ENCODE measurements at places on chromosomes 16 and 17.

DNA sequence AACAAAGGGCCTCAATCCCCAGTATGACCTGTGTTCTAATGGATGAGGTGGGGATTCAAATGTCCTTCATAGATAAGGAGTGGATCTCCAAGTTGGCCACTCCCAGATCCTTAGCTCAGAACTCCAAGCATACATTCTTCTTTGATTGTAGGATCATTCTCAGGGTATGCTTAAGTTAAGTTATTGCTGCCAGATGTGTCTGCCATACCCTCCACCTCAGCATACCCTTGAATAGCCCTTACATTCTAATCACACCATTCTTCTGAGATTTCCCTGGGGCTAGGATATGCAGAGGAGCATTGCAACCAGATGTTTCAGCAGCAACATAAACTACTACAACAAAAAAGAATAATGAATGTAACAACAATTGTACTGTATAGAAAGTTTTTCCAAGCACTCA, 1.6 kb upstream of the KRTAP2-4 start:
- DNase-seq, result no peak

GRCh38 chr17:65158041-65158440, 20.9 kb downstream of the RGS9 start:
- DNase-seq, result no peak

- DNase-seq, result peak; percentile 80
These were observed 2.1 kb upstream of the MMP2 start for GRCh38 chr16:55476625-55477533.

GRCh38 chr16:86990451-86990850, 326.7 kb downstream of the C16orf95 start:
- no peak for DNase-seq

- DNase-seq, result no peak
These were observed 216.0 kb downstream of the FOXL1 start for GRCh38 chr16:86794216-86794864.

DNA sequence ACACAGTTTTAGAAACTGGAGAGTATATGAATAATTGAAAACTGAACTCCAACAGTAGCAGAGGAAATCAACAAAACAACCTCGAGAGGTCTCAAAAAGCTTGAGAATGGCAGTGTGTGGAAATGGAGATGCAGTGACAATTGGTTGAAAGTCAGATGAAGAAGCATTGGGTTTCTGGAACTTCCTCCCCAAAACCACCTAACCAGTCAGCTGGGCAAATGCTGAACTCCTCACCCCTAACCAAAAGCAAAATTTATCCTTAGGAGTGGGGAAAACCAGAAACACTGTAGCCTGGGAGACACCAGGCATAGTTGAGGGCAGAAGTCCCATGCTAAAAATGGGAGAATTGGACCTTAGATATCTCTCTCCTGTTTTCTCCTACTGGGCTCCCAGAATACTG, 109.9 kb downstream of the TANC2 start:
- DNase-seq, result no peak

DNA sequence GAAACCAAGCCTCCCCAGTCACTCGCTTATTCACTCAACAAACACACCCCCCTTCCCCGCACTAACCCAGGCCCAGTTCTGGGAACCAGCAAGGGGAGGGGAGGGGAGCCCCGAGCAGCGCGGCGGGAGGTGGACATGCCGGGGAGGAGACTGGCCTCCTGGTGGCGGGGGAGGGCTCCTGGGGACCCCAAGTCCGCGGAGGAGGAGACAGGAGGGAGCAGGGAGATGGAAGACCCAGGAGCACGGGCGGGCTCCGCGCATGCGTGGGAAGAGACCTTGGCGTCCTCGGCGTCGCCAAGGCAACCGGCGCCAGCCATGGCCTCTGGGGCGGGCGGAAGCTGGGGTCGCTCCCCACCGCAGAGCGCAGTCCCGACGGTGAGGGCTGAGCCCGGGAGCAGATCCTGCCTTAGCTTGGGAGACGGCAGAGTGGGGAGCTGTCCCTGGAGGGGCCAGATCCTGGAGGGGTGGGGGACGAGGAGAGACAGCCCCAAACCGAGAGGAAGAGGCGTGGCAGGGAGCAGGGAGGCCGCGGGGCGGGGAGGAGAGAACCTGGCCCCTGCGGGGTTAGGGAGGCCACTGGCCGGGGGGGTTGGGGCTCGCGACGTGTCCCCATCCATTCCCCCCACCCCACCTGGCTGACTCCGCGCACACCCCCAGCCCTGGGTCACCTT, at the start of gene PRR29:
PRR29 (plus strand) TSS at position 302 of the 671 bp plus-strand sequence; CDS start at position 316, 14 bp downstream.
- DNase-seq, result peak; percentile 48

DNA sequence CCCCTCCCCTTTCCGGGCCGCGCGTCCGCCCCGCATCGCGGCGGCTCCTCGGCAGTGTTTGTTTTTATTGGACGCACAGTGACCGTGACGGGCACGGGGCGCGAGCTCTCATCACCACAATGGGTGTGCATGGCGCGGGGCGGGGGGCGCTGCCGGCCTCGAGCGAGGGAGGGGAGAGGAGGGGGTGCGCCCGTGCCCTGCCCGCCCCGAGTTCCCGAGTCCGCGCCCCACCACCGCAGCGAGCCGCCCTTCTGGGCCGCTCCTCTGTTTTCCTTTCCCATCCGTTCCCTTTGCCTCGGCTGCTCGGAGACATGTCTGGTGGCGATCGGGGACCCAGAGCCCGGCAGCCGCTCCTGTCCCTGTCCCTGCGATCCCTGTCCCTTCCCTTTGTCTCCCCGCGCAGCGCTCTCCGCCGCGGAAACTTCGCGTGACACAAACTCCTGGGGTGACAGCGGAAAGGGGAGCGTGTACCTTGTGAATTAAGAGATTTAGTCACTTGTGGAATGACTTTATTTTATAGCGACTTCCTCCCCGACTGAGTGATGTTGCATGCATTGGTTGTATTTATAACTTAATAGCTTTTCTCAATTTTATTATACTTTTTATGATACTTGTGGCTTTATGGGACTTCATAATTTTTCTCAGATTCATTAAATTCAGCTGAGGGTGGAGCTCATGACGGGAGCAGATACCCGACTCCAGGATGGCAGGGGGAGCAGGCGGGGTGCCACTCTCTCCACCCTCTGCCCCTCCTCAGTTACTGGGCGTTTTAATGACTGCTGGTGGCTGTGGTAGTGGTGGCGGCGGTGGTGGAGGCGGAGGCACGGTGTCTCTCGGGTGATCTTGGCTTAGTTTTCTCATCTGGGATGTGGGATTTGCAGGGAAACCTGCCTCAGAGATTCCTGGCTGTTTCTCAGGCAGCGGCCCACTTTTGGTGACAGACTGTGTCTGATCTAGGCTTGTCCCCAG, 40.8 kb downstream of the MRM1 start:
- no peak for DNase-seq

- no peak for DNase-seq
These were observed 162.1 kb downstream of the SHISA9 start for GRCh38 chr16:13063457-13063856.

- DNase-seq, result no peak
These were observed 7.2 kb downstream of the SOX9 start for GRCh38 chr17:72128039-72128438.

GRCh38 chr16:3819746-3820724, 60.5 kb downstream of the CREBBP start:
- no peak for DNase-seq

GRCh38 chr17:9298776-9299295, 276.8 kb downstream of the STX8 start:
- no peak for DNase-seq

- no peak for DNase-seq
These were observed 23.1 kb downstream of the ABCA3 start for GRCh38 chr16:2317231-2318020.

- DNase-seq, result no peak
These were observed 22.9 kb downstream of the C16orf96 start for GRCh38 chr16:4578961-4579530.

- no peak for DNase-seq
These were observed 360.3 kb upstream of the ASIC2 start for GRCh38 chr17:33653399-33653788.

DNA sequence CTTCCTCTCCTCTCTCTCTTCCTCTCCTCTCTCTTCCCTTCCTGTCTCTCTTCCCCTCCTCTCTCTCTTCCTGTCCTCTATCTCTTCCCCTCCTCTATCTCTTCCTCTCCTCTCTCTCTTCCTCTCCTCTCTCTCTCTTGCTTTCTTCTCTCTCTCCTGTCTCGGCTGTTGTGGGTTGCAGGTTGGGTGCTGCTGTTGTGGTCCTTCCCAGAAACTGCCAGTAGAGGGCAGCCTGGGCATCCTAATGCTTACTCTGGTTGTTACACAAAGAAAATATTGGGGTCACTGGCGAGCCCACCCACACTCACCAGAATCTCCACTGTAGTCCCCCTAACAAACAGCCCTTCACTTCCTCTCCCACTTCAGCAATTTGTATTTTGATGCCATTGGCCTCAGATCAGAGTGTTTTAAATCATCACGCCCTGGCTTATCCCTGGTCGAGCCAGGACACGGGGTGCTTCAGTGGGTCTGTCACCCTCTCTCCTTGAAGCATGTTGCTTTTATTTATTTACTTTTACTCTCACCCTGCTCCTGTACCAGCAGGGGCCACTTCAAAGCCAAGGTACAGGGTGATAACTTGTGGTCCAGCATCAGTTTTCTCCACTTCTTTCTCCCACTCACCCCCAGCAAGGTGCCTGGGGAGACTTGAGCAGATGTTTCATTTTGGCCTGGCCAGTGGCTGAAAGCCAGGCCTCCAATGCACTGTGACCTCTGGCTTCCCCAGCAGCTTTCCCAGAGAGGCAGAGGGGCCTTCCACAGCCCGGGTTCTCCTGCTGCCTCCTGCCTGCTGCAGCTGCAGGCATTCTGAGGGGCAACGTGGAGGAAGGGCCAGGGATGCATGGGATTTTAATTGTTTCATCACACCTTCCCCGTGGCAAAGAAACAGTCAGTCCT, 4.7 kb upstream of the MMP15 start:
- DNase-seq, result peak; percentile 66

DNA sequence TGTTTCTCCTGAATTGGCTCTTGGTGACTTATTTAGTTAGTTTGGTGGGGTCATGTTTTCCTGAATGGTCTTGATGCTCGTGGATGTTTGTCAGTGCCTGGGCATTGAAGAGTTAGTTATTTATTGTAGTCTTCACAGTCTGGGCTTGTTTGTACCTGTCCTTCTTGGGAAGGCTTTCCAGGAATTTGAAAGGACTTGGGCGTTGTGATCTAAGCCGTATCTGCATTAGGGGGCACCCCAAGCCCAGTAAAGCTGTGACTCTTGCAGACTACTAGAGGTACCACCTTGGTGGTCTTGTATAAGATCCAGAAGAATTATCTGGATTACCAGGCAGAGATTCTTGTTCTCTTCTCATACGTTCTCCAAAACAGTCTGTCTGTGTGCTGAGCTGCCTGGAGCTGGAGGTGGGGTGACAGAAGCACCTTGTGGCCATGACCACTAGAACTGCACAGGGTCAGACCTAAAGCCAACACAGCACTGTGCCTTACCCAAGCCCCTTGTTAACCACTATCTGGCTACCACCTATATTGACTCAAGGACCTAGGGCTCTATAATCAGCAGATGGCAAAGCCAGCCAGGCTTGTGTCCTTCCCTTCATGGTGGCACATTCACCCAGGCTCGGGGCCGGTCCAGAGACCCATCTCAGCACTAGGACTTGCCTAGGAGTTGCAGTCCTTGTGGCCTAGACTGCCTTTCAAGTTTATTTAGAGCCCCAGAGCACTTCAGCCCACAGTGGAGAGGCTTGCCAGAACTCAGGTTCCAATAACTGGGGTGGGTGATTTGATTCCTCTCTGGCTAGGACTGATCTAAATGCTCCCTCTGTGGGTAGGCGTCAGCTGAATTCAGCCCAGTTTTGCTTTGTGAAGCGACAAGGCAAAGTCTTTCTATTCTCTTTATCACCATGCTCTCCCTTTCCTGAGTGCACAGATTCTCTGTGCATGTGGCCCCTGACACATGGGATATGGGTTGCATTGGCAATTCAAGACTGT, 11.0 kb downstream of the RNF135 start:
- no peak for DNase-seq

DNA sequence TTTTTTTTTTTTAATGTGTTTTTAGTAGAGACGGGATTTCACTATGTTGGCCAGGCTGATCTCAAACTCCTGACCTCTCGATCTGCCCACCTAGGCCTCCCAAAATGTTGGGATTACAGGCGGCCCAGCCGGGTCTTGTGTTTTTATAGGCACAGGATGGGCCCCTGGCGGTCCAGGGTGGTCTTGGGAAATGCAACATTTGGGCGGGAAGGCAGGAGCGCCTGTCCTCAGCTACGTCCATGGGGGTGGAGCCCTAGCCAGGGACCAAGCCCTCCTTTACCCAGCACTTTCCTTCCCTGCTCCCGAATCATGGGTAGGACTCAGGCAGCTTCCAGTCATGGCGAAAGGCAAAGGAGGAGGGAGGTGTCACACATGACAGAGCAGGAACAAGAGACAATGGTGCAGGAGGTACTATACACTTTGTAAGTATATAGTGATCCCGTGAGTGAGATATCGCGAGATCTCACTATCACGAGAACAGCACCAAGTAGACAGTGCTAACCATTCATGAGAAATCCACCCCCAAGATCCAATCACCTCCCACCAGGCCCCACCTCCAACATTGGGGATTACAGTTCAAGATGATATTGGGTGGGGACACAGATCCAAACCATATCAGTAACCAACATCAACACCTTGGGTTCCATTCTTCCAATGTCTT, 226.7 kb upstream of the WSCD1 start:
- no peak for DNase-seq

DNA sequence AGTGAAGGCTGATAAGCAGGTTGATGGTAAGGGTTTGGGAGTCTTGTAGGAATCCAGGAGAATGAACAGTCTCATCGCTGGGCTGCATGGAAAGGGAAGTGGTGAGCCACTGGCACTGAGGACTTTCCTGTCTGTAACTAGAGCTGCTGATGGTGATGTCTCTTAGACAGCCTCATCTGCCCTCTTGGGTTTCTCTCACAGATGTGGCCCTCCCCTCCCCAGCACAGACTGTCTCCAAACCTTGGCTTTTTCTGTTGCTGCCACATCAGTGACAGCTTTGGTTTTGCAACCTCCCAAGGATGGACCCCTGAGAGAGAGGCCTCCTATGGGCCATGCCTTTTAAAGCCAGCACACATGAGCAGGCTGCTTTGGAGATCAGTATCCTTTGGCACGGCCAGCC, 16.9 kb downstream of the PLCG2 start:
- no peak for DNase-seq

DNA sequence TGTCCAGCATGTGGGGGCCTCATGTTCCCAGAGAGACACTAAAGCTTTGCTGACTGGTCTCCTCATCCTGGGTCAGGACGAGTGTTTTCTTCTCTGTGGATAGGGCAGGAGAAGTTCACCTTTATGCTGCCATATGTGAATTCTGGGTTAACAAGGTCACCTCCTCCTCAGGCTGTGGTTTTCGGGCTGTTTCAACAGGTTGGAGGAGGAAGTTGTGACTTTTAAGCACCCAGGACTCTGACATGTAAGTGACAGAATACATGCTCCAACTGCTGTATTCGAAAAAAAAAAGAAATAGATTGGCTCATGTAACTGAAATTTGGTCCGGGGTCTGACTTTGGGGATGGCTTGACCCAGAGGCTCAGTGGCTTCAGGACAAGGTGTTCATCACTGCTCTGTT, 54.2 kb downstream of the SNX20 start:
- DNase-seq, result no peak

GRCh38 chr16:25224731-25225319, 8.1 kb downstream of the AQP8 start:
- DNase-seq, result no peak

GRCh38 chr16:78673884-78674283, 574.4 kb downstream of the WWOX start:
- DNase-seq, result no peak

Data from uterus (tissue), 4 donors.